Left cardiac atrium (tissue), 4 donors: ENCODE measurements at places on chromosomes 5 and 9. TPM values are rescaled to one million over a fixed set of nuclear protein-coding genes. Genes with fewer than 3 reads are reported as not detected.

FGF1 gene
- 33.9 TPM for total RNA-seq

ARSI gene
- 0.68 TPM for total RNA-seq

NPR3 gene
- 10.9 TPM for total RNA-seq

DNA sequence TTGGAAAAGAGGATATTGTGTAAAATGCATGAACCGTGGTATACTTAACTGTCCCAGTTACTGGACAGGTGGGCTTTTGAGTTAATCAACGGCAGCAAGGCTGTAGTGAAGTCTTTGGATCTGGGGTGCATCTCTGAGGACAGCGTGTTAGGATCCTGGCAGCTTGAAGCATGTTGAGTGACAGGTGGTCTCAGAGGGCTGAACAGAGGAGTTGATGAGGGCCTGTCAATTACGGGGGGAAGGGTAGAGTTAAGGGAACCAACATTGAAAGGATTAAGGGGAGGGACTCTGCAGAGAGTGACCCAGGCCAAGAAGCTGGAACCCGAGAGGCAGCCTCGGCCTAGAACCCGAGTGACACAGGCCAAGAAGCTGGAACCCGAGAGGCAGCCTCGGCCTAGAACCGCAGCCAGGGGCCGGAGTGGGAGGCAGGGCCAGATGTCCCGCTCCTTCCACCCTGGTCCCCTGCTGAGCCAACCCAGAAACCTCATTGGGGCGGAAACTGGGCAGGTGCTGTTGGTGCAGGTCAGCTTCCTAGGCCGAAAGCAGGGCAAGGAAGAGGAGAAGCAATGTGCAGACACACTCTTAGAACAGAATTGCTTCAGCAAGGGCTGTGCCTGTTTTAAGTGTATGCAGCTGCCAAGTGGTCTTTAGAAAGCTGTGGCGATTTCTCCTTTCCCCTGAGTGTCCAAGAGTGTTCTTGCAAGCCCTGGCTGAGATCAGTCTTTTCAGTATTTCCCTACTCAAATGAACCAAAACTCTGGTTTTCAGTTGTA is 62.0 kb downstream of the ANKRD33B start:
- DNase-seq: no peak

DNA sequence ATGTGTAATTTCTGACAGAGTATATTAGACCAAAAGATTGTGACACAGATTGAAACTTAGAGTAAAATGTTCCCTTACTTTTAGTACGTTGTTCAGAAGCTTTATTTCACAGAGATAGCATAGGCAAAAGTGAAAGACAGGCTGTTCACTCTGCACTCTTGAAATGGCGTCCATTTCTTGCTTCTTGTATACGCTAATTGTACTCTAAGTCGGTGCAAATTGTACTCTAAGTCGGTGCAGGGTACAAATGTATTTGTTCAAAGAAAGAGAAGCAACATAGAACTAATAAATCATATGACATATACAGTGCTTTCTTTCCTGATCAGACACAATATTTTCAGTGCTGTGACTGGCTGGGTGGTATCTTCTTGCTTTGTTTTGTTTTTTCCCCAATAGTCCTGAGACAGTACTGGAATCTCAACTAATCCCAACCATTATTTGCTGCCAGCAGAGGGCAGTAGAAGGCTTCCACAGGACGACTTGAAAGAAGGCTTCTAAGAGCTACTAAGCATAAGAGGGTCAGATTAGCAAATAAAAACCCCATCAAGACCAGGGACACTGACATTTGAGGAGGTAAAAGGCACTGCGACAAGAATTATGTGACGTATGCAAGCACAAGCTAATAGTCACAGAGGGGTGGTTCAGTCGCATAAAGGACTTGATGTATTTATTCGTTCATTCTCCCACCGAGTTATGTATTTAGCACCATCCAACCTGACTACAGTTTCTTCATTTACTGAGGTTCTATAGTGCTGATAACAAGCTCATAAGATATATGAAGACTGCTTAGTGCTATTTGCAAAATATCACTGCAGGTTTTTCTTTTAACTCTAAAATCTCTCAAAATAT is 831.8 kb downstream of the TAF11L14 start:
- DNase-seq: no peak

GRCh38 chr5:66197764-66198405 is 53.8 kb downstream of the SREK1 start:
- DNase-seq: no peak
